ENCODE measurements at places on chromosomes 13 and 19.

DNA sequence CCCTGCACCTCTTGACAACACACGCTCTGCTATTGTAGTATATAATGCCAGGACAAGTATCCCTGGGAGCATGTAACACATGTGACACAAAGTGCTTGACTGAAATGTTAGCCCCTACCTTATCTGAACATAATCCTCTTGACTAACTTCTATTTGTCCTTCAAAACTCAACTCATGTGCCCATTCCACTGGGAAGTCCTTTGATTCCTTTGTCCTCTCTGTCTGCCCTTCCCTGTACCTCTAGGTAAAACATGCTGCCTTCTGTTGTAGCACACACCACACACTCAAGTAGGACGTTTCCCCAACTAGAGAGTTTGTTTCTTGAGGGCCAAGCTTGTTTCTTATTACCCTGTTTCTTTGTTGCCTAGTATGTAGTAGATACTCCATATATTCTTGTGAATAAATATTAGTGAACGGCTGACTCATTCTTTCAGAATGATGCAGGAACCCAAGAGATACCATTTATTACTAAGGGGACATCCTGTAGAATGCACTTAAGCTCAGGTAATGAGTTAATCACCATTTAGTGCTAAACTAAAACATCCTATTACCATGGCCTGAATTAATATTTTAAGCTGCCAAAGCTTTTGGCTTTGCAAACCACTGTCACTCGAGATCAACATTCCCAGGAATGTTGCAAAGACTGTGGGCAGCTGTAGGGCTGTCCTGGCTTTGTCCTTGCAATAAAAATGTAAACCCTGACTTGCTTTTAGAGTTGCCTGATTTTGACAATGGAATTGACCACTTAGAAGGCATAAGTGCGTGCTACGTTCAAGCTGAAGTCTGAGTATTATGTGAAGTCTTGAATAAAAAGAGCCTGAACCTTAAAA lies 313.4 kb downstream of the COG6 start:
- DNase-seq = no peak

DNA sequence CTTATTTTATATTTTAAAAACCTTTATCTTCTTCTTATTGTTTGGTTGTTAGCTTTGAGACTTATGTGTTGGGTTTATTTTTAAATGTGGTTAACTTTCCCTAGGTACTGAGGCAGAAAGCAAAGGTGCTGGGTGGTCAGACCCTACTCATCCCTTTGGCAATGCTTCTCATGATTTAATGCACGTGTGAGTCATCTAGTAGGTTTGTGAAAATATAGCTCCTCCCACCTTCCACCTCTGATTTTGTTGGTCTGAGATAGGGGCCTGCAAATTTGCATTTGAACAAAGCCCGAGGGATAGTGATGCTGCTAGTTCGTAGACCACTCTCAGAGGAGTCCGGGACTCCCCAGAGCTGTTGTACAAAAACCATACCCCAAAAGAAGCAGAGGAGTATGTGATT lies 771.3 kb upstream of the ARGLU1 start:
- DNase-seq = peak; percentile 47

DNA sequence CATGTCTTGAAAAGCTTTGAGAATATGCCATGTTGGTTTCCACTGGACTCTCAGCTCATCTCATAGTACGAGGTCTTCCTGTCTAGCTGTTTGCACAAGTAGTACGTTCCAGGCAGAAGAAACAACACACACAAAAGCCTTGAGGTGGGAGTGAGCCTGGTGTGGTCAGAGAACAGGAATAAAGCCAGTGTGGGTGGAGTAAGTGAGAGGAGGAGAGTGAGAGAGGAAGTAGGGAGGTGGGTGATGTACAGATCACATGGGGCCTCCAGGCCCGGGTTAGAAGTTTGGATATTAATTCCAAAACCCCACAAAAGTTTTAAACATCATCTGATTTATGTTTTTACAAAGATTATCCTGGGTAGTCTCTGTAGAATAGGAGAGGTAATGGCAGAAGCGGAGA lies 230.6 kb downstream of the MTUS2 start:
- no peak for DNase-seq

DNA sequence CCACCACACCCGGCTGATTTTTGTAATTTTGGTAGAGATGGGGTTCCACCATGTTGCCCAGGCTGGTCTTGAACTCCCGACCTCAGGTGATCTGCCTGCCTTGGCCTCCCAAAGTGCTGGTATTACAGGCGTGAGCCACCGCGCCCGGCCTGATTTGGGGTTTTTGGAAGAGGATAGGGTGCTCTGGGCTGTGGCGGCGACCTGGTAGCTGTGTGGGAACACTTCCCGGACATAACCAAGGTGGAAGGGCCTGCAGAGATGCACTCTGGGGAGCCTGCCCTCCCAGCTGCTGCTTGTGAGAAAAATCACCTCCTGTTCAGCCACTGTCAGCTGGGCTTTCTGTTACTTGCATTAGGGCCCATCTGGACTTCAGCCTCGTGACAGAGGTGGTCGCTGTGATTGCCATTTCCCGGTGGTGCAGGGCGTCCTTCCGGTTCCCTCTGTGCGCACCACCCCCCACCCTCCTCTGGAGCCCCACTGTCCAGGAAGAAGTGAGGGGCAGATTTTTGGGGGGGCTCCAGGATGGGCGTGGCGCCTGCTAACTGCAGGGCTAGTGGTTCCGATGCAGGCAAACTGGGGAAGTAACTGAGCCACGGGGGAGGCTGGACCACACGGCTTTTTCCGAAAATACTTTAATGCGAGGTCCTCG lies 7.5 kb downstream of the IL4I1 start:
- DNase-seq = no peak

DNA sequence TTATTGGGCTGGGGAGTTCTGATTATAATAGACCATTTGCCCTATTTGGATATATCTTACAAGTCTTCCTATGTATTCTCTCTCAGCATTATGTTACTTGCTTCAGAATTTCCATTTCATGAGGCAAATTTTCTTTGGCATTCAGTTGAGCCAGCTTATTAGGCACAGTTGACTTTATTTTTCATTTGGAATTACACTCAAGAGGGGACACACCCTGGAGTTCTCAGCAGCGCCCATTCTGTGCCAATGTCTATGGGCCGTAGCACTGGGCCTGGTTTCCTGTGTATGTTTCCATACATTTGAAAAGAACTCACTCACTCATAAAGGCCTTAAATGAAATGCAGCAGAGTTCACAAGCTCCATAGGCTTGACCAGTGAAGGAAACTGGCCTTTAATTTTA lies 138.5 kb downstream of the KLF12 start:
- DNase-seq = no peak

GRCh38 chr19:57665261-57665806 lies 3.4 kb upstream of the ZSCAN4 start:
- DNase-seq = no peak

- no peak for DNase-seq
Observed at GRCh38 chr13:82898586-82898985, 983.7 kb downstream of the SLITRK1 start.

DNA sequence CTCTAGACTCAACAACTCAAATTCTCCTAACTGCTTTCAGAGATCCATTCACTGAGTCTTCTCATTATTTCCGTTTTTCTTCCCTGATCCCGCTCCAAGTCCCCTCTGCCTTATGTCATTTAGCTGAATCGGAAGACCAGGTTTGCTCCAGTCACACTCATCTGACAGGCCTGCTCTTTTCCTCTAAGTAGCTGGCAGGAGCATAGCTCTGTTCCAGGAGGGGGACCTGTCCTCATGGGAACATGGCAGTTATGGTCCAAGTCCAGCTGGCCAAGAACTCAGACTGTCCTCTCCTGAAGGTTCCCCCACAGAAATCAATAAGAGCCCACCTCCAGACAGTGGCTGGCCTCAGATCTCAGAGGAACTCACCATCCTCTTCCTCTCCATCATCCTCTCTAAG lies 130.9 kb upstream of the SERP2 start:
- DNase-seq = no peak

DNA sequence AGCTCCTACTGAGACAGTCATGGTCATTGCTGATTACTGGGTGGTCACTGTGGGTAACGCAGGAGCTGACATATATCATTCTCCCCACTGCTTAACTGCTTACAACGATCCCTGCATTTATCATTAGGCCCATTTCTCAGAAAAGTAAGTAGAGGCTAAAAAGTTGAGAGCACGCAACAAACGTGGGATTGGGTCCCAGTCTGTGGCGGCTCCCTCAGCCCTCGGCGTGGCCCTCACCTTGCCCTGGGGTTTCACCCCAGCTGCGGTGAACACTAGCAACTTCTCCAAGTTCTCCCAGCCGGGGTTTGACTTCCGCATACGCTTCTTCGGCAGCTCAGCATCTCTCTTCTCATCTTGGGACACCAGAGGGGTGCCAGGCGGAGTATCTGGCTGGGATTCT lies 2.5 kb downstream of the PNKP start:
- no peak for DNase-seq

DNA sequence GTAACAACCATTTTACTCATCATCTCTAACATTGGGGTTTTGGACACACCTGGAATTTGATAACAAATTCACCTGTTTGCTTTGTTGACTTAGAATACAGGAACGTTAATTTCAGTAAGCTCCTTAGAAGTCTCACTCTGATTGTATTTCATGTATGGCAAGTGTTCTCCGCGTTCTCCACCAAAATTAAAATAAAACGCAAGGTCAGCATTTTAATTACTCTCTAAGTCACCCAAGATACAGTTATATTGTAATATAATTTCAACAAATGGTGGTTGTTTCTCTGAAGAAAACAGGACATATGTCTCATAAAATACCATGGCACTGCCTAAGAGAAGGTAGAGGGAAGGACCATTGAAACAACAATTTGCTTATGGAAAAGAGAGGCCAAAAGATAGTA lies 742.1 kb downstream of the LIG4 start:
- DNase-seq = no peak

- DNase-seq = peak; percentile 59
Observed at GRCh38 chr19:49056101-49056901, 1.2 kb downstream of the CGB7 start.

- peak; percentile 31 for DNase-seq
Observed at GRCh38 chr19:46225558-46226004, 4.0 kb upstream of the IGFL1 start.

DNA sequence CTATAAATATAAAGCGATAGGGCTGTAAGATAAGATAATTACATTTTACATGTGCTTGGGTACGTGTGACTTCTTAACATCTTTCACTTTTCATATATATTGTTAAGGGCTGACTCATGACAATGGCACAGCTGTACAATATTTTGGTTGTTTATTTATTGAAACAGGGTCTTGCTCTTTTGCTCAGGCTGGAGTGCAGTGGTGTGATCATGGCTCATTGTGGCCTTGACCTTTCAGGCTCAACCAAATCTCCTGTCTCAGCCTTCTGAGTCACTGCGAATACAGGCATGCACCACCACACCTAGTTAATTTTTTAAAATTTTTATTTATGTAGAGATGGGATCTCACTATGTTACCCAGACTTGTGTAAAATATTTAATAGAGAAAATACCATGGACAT lies 2532.4 kb upstream of the PCDH20 start:
- peak; percentile 58 for DNase-seq

GRCh38 chr19:33248954-33249613 lies 23.4 kb upstream of the SLC7A10 start:
- DNase-seq = no peak

DNA sequence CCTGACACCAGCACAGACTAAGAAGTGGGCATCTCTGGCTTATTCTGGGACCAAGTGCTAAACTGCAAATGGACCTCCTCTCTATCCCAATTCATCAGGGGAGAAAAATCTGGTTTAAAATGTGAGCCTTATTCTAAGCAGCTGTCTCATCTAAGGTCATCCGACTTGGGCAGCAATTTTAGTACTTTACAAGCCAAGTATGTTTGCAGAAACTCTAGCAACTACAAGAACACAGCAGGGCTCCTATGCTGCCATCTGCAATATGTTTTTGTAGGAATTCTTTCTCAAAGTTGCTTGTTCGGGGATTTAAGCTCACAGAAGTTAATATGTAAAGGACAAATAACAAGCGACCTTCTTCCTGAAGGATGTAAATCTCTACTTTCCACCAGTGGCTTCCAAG lies 113.1 kb downstream of the FOXO1 start:
- DNase-seq = no peak

DNA sequence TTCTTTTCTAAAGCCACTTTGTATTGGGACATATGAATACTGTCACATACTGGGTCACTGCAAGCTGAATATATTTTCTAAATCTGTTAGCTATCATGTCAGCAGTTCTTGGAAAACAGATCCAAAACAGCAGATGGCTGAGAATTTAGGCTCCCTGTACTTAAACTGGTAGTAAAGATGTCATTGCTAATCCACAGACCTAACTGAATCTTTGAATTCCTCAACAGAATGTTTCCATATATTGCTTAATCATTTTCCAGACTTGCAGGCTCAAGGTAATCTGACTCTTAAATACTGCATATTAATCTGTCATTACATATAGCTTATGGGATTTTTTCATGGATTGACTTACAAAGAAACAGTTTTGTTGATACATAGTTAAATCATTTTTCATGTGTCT lies 639.0 kb upstream of the KLHL1 start:
- DNase-seq = no peak

GRCh38 chr13:110209950-110210603 lies 96.9 kb downstream of the COL4A1 start:
- DNase-seq = no peak

GRCh38 chr19:45809643-45810159 lies 5.4 kb downstream of the RSPH6A start:
- peak; percentile 81 for DNase-seq

- peak; percentile 47 for DNase-seq
Observed at GRCh38 chr19:58317476-58318072, 9.2 kb upstream of the ZSCAN22 start.

GRCh38 chr13:68810660-68811059 lies 1297.0 kb upstream of the ATXN8OS start:
- DNase-seq = no peak

DNA sequence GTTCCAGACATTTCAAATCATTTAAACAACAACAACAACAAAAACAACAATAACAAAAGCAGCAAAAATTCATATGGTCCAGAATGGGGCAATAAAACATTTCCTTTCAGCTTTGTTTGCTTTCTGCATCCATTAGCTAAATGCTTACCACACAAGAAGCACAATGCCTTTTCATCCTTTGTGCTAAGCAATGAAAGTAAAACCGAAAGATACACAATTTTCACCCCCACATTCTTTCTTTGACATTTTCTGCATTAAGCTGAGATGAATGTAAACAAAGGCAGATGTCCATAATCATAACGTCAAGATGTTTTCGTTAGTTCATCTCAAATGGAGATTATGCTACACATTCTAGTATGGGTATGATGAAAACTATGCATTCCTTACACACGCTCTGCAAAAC lies 568.5 kb downstream of the SLITRK6 start:
- no peak for DNase-seq

DNA sequence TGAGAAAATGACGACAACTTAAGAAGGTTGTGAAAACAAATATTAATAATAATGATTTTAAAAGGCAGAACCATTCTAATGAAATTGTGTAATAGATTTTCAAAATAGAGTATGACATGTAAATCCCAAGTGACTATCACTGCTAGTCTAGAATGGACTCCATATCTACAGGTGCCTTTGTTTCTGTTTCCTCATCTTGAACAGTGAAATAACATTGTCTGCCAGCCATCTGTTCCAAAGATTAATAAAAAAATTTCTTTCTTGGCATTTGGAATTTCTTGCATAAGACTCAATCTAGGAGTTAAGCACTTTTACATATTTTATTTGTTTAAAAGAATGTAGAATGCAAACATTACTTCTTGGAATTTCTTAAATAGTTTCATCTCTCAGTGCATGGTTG lies 520.1 kb upstream of the ARGLU1 start:
- DNase-seq = no peak

GRCh38 chr13:22175241-22175640 lies 504.4 kb downstream of the FGF9 start:
- no peak for DNase-seq

GRCh38 chr13:37869506-37869755 lies 141 bp downstream of the TRPC4 start:
- no peak for DNase-seq

- DNase-seq = no peak
Observed at GRCh38 chr19:3095441-3096191, 1.5 kb downstream of the GNA11 start.

Measured in fibroblast of lung (primary cell).